ENCODE measurements at places on chromosomes 7 and 10.

DNA sequence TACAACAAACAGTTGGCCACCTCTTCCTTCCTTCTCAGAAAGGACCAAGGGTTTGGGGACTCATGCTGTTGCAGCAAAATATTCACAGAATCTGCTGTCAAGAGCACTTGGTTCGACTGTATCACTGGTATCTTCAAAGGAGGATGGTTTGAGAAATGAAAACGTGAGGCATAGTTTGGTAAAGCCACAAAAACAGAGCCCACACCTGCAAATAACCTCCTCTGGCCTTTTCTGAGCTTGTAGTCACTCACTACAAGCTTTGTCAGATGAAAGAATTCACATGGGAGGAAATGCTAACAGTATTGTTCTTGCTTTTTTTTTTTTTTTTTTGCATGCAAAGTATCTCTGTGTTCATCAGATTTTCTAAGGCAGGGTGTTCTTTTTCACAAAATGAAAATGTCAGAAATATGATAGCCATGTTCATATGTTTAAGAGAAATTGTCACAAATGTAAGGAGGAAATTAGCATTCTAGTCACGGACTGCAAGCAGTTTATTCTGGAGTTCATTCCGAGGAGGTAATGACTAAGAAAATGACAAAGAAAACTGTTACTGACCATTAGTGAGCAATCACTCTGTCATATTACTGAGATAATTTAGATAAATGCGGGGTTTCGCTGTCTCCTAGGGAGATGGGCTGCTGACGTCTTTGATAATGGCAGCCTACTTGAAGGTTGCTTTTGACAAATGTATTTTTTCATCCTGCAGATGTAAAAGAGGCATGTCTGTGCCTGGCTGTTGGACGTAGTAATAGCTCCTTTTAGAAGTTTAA lies 117.8 kb upstream of the MYO3A start:
- no peak for DNase-seq

DNA sequence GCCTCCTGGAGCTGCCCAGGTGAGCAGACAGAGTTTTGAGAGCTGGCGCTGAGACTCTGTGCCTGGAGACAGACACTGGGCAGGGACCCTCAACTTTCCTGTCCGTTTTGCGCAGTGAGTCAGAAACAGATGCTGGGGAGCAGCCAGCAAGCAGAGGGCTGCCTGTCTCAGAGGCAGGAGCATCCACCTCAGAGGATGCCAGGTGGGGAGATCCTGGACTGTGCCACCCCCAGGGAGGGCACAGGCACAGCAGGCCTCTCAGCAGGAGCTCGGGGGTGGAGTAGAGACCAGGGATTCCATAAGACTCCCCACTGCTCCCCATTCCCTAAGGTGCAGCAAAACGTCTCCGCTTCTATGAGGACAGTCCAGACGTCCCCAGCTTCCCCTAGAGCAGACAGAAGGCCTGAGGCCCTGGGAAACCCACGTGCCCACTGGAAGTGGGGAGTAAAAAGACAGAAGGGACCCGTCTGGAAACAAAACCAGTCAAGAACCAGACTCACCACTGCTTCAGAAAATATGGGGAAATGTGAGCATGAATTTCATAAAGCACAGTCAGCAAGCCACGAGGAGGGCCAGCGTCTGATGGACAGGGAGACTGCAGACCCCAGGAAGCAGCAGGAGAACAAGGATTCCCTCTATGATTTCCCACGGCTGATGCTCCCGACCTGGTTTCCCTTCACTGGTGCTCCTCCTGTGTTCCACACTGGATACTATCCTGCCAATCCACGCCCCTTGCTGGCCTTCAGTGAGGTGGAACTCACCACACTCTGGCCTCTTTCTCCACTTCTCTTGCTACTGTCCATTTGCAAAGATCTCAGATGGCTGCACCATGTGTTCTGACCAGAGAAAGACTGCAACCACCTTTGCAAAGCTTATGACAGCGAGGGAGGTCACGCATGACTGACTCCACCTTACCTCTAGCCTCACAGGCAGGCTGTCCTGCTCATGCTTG lies 151.3 kb upstream of the FAM20C start:
- no peak for DNase-seq

- DNase-seq: no peak
These were observed 5.4 kb downstream of the CEP41 start for GRCh38 chr7:130435311-130435854.

GRCh38 chr7:325051-325798 lies 35.3 kb downstream of the FOXL3 start:
- no peak for DNase-seq

GRCh38 chr10:43091846-43092245 lies 15.0 kb downstream of the RET start:
- DNase-seq: no peak

All from effector CD4-positive, alpha-beta T cell (primary cell).